Glomerular endothelial cell (primary cell): ENCODE measurements at places on chromosomes 1 and 21.
A peak's percentile ranks its signal among the peaks of the same experiment; 100 is the strongest.

- DNase-seq, result no peak
Observed at GRCh38 chr1:149936170-149936991, at the start of gene MTMR11. MTMR11 (minus strand) TSS chr1:149936879; CDS start chr1:149936647, 232 bp downstream.

DNA sequence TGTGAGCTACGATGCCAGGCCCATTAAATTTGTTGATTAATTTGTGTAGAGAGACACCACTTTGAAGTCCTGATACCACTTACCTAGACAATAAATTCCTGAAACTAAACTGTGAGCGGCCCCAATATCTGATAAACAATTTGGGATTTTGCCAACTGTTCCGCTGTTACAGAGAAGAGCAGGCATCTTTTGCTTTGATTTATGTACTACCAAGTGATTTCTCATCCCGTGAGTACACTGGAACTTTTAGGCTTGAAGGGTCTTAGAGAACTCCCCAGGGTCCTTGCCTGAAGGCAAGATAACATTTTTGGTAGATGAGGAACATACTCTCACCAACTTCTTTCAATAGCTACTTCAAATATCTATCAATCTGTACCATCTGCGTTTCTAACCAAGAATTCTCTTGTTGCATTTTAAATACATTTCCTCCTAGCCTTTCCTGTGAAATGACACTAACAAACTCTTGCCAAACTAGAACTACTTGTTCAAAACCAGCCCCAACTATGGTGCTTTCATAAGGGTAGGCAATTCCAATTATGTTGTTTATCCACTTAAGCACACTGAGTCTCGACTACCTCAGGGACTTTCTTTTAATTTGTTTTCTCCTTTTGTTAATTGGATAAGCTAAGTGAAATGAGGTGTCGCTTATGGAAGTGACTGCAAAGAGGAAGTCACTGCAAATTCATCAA is 23.2 kb upstream of the SLC30A1 start:
- DNase-seq, result no peak

DNA sequence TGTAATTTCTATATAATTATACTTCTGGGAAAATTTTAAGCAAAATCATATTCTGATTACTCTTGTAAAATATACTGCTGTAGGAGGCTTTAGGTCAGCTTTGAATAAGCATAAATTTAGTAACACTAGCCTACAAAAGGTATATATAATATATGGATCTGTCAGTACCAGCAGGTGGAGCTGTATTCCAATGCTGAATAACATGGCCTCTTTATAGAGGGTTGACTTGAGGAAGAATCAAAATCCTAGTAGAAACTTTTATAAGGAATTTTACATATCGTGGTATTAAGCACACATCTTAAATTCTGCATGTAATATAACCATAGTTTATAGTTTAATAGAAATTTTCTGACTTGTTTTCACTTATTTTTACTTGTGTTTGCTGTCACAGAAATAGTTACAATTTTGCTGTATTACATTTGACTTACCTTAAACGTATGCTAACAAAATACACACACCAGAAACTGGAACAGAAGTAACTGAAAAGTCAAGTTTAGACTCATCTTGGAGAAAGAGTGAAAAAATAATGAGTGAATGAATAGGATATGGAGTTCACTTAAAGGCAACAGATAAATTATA is 79.3 kb downstream of the HMCN1 start:
- no peak for DNase-seq

DNA sequence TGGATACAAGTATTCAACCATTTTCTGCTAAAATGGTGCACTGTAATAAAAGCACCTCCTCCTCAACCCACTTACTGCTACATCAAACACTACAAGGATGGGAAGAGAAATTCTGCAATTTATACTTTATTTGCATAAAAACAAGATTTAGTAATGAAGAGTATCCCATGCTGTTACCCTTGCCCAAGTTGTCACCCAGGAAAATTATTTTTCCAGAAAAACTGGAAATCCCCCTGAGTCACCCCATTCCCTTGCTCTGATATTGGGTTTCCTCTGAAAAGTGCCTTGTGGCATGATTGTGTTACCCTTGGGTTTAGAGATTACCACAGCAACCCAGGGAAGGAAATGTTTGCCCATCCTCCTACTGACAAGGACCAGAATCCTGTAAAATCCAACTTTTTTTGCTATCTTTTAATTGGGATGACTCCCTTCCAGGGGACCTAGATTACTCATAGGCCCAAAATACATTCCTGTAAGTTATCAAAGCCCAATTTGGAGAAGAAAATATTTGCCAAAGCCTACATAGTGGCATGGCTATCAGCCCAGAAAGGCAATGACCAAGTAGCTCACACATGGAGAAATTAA is 16.5 kb upstream of the ZC3H11B start:
- DNase-seq, result no peak

DNA sequence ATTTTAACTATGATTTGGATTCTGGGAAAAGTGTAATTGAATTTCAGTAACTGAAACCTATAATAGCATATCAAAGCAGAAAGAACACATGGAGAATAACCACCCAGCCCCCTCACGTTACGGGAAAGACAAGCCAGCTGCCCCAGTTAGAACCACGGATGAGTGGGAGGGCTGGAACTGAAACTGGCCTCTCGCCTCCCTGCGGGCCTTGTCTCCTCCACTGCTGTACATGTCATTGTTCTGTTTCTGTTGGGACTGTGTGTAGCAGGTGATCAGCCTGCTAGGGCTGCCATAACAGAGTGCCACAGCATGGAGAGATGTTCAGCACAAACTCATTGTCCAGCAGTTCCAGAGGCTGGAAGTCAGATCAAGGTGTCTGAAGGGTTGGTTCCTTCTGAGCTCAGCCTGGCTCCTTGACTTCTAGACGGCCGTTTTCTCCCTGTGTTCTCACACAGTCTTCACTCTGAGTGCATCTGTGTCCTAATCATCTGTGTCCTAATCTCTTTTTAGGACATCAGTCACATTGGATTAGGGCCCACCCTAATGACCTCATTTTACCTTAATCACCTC is 52.4 kb downstream of the MAP3K21 start:
- no peak for DNase-seq

GRCh38 chr1:166017395-166017794 is 149.4 kb downstream of the FAM78B start:
- DNase-seq, result no peak

GRCh38 chr21:45248893-45249381 is 38.8 kb downstream of the POFUT2 start:
- DNase-seq, result no peak

GRCh38 chr1:210123924-210124589 is 108.5 kb upstream of the SERTAD4 start:
- no peak for DNase-seq

DNA sequence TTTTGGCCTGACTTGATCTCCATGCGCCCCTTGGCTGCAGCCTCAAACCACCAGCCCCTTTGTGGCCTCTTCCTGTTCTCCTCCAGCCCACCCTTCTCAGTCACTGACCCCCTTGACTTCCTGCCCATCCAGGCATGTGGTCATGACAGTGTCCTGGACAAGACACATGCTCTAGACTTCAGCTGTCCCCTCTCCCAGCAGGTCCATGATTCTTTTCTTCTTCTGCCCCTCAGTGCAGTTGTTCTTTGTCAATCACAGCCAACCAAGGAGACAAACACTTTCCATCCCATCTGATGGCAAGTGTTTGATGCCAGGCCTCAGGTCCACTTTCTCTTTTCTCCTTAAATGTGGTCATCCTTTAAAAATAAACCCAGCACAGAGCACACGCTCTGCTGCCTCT is 49.7 kb downstream of the SYT6 start:
- DNase-seq, result no peak

GRCh38 chr21:42003051-42003461 is 7.1 kb downstream of the ZBTB21 start:
- DNase-seq, result no peak

- no peak for DNase-seq
Observed at GRCh38 chr21:35582731-35583130, 477.6 kb downstream of the SETD4 start.

DNA sequence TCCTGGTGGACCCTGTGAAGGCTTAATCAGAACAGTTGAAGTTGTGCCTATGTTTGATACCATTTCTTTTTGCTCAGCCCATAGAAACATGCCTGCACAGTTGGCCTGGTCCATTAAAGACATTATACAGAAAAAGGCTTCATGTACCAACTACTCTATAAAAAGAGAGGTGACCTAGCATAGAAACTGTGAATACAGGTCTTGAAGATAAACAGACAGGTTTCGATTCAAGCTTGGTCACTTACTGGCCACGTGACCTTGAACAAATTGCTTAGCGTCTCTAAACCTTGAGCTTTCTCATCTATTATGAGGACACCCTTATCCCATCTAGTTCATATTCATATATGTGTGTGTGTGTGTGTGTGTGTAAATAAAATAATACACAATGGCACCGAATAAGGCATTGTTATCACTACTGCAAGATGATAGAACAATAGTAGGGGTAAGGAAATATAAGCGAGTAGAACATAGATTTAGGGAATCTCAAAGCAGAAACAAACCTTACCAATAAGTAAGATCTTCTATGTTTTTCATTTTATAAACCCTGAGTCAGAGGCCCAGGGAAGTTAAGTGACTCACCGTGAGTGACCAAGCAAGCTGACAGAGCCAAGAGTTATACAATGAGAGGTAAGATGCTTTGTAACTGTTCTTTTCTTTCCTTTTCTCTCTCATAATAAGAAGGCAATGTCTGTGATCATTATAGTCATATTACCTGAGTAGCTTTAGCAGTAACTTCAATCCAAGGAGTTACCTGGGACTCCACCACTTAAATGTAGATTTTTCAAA is 476.8 kb upstream of the DEPDC1 start:
- DNase-seq, result no peak

DNA sequence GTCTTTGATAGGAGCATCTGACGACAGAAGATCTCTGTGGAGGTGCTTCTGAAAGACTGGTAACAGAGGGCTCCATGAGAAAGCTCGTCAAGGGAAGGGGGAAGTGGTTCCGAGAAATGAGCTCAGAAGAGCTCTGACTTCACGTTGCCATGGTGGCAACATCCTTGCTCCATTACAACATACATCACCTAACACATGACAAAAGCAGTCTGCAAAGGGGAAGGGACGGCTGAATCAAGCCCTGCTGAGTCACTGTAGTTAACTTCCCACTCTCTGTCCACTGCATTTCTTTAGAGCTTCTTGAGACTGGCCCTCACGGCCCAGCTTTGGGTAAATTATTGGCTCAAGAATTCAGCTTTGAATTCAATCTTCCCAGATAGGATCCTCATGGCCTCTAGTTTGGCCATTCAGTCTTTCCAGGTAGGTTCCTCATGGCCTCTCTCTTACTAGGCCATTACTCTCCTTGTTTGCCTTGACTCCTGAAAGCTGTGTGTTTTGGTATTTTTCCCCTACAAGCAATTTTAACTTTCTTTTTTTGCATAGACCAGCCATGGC is 88.0 kb upstream of the ZNF648 start:
- DNase-seq, result no peak

- no peak for DNase-seq
Observed at GRCh38 chr1:18360251-18360650, 120.5 kb upstream of the KLHDC7A start.

- no peak for DNase-seq
Observed at GRCh38 chr1:86062453-86062852, 94.1 kb downstream of the COL24A1 start.

GRCh38 chr1:192104852-192105251 is 53.4 kb upstream of the RGS18 start:
- peak; percentile 95 for DNase-seq

DNA sequence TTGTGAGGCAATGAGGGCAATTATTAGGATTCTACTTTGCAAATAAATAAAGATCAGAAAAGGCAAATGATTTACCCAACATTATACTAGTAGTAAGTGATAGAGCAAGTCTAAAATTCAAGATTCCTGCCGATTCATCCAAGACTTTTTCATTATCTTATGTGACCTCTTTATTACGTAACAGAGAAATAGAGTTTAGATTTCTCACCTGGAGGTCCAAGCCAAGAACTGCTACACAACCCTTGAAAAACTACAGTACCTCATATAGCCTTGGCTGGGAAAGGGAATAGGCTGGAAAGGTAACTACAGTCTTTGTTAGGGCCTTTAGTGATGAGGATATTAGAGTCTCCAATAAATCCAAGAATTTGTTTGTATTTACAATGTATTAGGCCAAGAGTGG is 13.3 kb downstream of the EEIG2 start:
- DNase-seq, result no peak

DNA sequence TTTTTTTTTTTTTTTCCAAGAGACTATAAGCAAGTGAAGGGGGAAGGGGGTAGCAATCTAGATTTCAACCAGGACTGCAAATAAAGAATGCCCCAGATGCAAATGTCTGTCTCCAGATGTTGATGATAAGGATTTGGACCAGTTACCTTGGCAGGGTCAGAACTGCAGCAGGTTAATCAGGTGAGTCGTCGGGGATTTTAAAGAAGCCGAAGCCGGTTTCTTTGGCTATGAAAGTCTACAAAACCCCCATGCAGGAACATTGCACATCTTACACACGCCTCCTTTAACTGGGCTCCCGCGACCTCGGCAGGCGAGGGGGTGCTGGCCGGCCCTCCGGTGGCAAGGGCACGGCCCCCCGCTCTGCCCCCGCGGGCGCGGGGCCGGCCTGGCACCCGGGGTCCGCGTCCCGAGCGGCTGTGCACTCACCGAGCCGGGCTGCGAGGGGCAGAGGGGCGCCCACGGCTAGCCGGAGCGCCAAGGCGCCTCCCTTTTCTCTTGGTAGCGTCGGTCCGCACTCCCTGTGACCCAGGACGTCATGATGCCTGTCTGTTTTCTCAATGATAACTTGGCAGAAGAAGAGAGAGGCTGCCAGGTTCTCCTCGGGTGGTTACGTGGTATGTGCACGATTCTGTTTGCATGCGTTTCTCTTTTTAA is 366.3 kb upstream of the ESRRG start:
- no peak for DNase-seq

GRCh38 chr1:10467078-10467477 is 5.3 kb downstream of the DFFA start:
- no peak for DNase-seq

DNA sequence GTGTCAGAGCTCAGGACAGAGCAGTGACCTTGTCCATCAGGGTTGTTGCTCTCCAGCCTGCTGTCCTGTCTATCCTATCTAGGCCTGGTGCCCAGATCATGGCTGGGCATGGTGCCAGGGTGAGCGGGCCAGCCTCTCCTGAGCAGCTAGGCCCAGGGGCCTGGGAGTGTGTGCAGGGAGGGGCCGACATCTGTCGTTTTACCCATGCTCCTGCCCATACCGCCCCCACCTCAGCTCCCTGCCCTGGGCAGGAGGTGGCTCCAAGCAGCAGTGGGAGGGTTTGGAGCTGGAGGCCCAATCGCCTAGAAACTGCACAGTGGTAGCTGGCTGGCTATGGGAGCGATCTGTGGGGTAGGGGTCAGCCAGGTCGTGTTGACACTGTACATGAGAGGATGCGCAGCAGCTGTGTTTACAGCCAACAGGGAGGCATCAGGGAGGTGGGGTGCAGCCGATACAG is 6.5 kb downstream of the INSRR start:
- no peak for DNase-seq

DNA sequence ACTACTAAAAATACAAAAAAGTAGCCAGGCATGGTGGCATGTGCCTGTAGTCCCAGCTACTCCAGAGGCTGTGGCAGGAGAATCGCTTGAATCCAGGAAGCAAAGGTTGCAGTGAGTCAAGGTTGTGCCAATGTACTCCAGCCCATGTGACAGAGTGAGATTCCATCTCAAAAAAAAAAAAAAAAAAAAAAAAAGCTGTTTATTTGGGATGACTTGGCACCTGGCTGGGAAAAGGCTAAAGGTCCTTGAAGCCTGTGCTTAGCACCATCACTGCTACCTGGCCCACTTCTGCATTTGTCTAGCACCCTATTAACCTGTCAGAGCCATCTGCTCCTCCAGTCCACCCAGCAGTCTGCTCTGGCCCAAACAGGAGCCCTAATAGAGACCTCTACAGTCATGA is 25.0 kb downstream of the PRDX6 start:
- no peak for DNase-seq
